ENCODE measurements at places on chromosomes 11 and 22.
A peak's percentile ranks its signal among the peaks of the same experiment; 100 is the strongest.

- DNase-seq: no peak
Measured at GRCh38 chr11:62921573-62922188, 518 bp upstream of the CHRM1 start.

DNA sequence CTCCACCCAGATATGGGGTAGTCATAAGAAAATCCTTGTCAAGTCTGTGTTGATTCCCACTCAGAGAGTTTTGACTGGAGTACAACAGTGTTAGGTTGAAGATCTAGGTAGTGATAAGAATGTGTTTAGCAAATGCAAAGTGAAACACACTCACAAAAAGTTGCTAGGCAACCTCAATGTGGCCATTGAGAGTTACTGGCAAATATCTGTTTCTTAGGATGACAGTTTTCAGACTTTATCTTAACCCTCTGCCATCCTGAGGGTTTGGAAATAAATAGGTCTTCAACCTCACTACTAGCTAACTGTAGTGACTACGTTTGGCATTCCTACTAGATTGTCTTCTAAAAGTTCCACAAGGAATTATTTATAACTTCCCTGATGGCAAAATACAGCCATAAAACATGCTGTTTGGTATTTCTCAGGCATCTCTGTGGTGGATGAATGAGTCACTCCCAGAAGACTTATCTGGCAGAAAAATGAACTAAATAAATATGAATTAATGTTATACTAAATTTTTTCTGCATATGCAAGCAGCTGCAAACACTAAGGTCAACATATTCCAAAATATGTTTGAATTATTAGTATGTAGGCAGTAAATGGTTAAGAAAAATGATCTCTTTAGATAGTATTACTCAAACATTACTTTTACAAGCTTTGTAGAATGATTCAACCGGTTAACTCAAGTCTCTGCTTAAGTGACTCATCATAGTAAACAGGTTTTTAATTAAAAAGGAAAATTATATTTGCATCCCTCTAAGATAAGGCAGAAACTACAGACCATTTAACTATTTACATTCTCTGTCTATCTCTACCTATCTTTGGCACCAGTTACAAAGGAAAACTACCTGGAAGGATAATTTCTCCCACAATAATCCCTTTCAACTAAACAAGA is 17.1 kb upstream of the SYTL2 start:
- DNase-seq: peak; percentile 65

DNA sequence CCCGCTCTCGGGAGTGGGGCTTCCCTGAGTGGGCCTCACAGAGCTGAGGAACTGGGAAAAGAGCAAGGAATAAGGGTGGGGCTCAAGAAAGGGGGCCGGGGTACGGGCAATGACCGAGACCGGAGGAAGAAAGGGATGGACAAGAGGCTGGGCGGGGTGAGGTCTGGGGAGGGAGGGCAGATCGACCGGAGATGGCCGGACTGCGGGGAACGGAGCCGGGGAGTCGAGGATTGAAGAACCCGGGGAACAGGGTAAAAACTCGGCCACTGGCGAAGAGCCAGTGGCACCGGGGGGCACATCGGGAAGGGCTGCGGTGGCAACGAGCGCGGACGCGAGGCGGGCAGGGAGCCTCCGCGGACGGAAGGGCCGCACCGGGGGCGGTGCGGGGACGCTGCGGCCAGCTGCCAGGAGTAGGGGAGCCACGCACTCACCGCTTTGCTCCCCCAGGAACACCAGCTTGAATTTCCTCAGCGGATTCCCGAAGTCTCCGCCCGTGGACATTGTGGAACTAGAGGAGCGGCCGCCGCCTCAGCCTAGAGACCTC is 667 bp downstream of the RAB6A start:
- DNase-seq: peak; percentile 16

DNA sequence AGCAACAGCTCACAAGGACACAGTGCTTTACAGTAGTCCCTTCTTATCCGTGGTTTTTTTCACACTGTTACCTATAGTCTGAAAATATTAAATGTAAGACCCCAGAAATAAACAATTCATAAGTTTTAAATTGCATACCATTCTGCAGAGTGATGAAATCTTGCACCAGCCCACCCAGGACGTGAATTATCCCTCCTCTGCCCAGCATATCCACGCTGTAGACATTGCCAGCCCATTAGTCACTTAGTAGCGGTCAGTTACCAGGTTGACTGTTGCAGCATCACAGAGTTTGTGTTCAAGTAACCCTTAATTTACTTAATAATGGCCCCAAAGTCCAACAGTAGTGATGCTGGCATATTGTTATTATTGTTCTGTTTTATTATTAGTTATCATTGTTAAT is 3.6 kb downstream of the CLTCL1 start:
- no peak for DNase-seq
